Bronchial epithelial cell (primary cell): ENCODE measurements at places on chromosomes 2 and 18. TPM values are rescaled to one million over a fixed set of nuclear protein-coding genes. Genes with fewer than 3 reads are reported as not detected.

Gene GKN1
- not detected in 2 replicates for total RNA-seq

Gene SESTD1
- 15.3 and 20.5 TPM in 2 replicates for total RNA-seq

Gene PASK
- 2.8 and 2.9 TPM in 2 replicates for total RNA-seq

Gene REG3G
- total RNA-seq, result not detected in 2 replicates

Gene GALNT5
- 13.6 and 26.1 TPM in 2 replicates for total RNA-seq

Gene PRSS56
- total RNA-seq, result not detected in 2 replicates

Gene STAT1
- total RNA-seq, result 29.0 and 50.2 TPM in 2 replicates

Gene ANTXR1
- 1.5 and 3.7 TPM in 2 replicates for total RNA-seq

Gene MC4R
- under 0.01 TPM in 1 of 2 replicates, not detected in the other for total RNA-seq

Gene ANKRD30BL
- not detected in 2 replicates for total RNA-seq

Gene COL4A4
- under 0.01 and 0.13 TPM in 2 replicates for total RNA-seq

Gene SAG
- total RNA-seq, result not detected in 2 replicates

Gene ADD2
- total RNA-seq, result not detected in 2 replicates

Gene STARD6
- not detected in 2 replicates for total RNA-seq

Gene CTNNA2
- total RNA-seq, result not detected in 2 replicates

Gene LHCGR
- total RNA-seq, result not detected in 2 replicates

Gene UGT1A10
- not detected in 2 replicates for total RNA-seq

Gene HOXD4
- total RNA-seq, result not detected in 2 replicates

Gene IL1RL1
- total RNA-seq, result 65.8 and 162 TPM in 2 replicates

Gene GREB1L
- total RNA-seq, result 0.79 and 0.90 TPM in 2 replicates

Gene DSC1
- total RNA-seq, result 0.38 TPM in 1 of 2 replicates, not detected in the other

Gene ADAM23
- under 0.01 and 0.13 TPM in 2 replicates for total RNA-seq

Gene SPATA3
- not detected in 2 replicates for total RNA-seq

Gene RFTN2
- under 0.01 and 0.13 TPM in 2 replicates for total RNA-seq

Gene IL36RN
- total RNA-seq, result 1.1 and 1.9 TPM in 2 replicates

Gene ITGA4
- total RNA-seq, result under 0.01 and 0.79 TPM in 2 replicates

Gene RASGRP3
- 0.38 and 0.79 TPM in 2 replicates for total RNA-seq

Gene KCNE4
- under 0.01 and 0.26 TPM in 2 replicates for total RNA-seq

Gene PARD6G
- 12.4 and 13.2 TPM in 2 replicates for total RNA-seq

Gene INO80C
- 5.3 and 9.5 TPM in 2 replicates for total RNA-seq

Gene TUBB8B
- total RNA-seq, result not detected in 2 replicates
